ENCODE measurements at places on chromosomes 2 and 18.

DNA sequence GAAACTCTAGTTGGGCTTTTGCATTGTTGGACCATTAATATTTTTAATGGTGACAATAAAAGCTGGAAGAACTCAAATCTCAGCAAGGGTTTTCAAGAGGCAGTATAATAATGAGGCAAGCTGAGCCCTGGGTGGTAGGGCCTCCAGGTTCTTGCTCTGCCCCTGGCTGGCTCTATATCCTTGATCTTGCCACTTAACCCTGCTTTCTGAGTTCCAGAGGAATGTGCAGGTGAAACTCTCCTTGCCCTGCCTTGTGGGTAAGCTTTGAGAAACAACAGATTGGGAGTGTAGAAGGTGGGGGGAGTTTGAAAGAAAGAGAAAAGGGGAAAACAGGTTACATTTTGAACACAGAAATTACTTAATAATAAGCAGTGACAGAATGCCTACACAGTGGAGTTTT, 103.3 kb upstream of the MAP4K3 start:
- DNase-seq, result no peak

- DNase-seq, result no peak
These were observed 67.2 kb upstream of the OTOS start for GRCh38 chr2:240207661-240208060.

GRCh38 chr2:25964891-25965290, 17.4 kb downstream of the KIF3C start:
- no peak for DNase-seq

- DNase-seq, result peak; percentile 4
These were observed 55.6 kb upstream of the ACMSD start for GRCh38 chr2:134782792-134783191.

DNA sequence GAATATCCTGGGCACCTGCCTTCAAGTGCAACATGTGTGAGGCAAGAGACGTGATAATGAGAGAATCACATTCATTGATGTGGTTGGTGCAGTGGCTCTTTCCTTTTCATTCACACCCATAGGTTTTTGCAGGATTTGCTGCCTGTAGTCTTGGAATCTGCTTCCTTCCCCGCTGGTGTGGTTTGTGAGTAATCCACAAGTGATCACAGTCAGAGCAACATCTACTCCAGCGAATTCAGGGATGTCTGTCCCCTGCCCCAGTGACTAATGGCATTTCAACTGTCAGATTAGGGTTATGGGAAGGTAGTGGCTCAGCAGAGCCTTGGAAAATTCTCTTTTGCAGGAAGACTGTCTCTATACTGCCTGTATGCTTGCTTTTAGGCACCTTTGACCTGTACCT, 225.5 kb upstream of the RBMS1 start:
- DNase-seq, result no peak

- DNase-seq, result no peak
These were observed 943.5 kb downstream of the TRIB2 start for GRCh38 chr2:13660231-13660630.

DNA sequence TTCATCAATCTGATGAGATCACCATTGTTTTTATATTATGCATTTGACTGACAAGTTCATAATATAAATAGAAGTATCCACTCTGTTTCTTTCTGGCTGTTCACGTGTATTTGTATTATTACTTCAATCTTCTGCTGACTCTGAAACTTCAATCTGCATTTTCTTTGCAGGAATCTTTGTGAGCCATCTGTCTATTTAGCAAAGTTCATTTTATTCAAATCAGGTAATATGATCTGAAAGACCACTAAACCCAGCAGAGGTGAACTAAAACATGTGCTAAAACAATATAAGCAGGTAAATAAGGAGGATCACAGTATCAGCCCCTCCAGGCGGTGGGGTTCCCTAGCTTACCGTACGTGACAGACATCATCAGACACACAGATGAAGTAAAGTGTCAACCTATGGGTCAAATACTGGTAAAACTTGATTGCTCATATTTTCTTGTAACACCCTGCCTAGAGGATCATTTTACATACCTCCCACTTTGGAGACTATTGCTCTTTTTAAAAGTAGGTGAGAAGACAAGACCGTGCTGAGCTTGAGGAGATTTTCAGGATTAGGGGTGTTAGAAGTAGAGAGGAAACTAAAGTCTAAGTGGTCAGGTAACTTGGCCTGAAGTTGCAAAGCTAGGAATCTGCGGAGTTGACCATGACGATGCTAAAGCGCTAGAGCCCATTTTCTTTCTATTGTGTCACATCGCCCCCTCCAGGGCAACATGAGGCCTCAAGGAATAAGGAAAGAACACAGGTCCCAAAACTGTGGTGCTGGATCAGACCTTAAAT, 9.0 kb downstream of the DTNB start:
- DNase-seq, result no peak

DNA sequence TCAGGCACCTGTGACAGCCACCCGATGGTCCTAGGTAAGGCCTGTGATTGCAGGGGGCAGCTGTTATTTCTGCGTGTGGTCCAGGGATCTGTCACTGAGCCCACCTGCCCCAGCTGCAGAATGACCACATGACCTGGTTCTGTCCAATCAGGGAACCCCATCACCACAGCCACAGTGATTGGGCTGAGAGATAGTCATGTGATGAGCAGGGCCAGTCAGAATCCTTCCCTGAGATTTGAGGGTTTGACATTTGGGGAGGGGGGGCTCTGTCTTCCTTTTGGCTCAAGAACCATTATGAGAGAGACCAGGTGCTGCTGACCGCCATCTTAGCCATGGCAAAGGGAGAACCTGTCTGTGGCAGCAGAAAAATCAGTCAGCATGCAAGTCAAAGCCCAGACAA, 147.2 kb downstream of the SMAD7 start:
- no peak for DNase-seq

DNA sequence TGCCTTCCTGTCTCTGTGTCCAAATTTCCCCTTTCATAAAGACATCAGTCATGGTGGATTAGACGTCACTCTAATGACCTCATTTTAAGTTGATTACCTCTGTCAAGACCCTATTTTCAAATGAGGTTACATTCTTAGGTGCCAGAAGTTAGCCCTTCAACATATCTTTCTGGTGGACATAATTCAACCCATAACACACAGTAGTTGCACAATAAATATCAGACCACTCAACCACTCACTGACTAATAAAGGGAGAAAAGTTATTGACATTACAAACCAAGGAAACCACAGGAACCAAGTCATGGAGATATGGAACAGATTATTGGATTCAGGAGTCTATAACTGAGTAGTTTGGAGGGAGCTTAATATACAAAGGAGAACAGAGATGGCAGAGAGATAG, 377.4 kb upstream of the ACVR2A start:
- DNase-seq, result no peak

DNA sequence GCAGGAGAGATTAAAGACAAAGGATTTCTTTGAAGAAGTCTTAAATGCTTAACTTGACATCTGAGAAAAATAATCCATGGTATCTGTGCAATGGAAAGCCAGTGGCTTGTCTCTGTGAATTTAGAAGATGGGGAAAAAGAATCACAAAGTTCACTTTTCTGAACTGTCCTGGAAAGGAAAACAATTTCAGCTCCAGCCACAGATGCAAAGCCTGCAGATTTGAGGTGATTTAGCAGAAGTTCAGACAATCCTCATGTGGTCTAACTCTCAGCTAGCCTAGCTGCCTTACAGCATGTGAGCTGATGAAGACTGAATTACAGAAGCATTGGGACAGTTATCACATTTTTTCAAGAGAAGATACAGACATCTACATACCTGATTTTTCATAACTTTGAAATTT, 126.7 kb upstream of the ITGB6 start:
- no peak for DNase-seq

DNA sequence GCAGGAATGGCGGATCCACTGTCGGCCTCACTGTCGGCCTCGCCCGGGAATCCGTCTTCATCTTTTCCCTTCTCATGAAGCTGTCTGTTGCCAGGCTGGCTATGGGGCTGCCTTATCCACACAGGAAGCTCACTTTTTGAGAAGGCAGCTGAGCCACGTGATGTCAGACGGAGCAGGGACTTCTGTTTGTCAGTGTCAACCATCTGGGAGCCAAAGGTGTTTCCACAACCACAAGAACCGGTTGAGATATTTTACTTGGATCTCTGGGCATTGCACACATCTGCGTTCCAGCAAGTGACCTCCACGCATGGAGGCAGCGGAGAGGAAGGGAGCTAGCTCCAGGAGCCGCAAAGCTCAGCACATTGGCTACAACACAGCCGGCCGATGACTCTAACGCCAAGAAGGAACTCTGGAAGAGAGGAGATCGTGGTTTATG, 27.4 kb upstream of the TAF1B start:
- no peak for DNase-seq

- DNase-seq, result no peak
These were observed 81.0 kb downstream of the ZNF236 start for GRCh38 chr18:76903386-76903785.

- DNase-seq, result no peak
These were observed 28.4 kb downstream of the FAM168B start for GRCh38 chr2:131064589-131065512.

- DNase-seq, result no peak
These were observed 40.5 kb upstream of the POLE4 start for GRCh38 chr2:74917702-74918619.

GRCh38 chr2:53750041-53750768, 17.4 kb upstream of the CHAC2 start:
- DNase-seq, result peak; percentile 6

- DNase-seq, result no peak
These were observed 40.3 kb downstream of the COPS8 start for GRCh38 chr2:237125967-237126366.

DNA sequence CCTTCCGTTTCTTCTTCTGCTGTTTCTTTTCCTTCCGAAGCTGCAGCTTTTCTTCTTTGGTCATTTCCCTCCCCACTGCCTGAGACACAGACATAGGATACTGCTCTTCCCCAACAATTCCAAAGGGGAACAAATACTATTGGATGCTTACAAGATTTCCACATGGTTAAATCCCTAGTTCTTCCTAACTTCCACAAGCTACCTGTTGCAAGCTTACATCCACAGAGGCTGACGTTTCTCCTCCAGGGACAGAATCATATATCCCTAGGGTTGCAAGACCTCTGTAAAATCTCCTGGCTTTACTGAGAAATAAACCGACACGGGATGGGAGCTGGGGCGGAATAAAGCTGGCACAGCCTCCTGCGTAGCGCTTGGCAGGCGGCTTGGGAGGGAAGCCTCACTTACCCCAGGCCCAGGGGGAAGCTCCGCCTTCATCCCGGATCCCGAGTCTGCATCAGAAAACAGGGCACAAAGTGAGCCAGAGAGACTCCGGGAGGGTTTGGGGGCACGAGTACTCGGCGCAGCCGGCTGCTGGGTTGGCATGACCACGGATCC, 590 bp downstream of the EIF2B4 start:
- peak; percentile 28 for DNase-seq

GRCh38 chr2:166516712-166517303, 22.8 kb upstream of the SCN7A start:
- no peak for DNase-seq

DNA sequence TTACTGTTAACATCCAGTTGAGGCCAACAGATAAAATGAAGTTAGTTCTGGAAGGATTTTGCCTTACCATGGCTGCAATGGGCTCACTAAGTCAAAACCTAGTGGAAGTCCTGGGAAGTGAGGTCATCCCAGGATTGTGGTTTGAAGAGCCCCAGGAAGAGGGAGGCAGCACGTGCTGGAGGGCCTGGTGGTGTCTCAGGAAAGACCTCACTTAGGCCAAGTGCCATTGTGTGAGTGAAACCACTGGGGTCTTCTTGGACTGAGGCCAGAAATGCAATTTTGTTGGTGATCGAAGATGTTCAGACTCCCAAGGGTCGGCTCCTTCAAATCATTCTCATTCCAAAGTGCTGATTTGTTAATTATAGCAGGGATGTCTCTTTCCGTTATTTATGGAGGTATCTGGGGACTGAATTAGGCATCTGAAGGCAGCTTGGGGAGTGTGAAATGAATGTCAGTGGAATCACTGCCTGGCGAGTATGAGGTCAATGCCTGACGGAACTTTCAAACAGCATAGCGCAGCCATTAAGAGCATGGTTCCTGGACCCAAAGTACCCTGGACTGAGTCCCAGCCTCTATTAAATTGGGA, 60.0 kb downstream of the IL1R2 start:
- no peak for DNase-seq

- DNase-seq, result no peak
These were observed 37.7 kb upstream of the FSIP2 start for GRCh38 chr2:185700883-185701282.

- no peak for DNase-seq
These were observed 257.5 kb upstream of the FN1 start for GRCh38 chr2:215693193-215693998.

GRCh38 chr2:238285653-238286082, 2.7 kb downstream of the PER2 start:
- DNase-seq, result no peak

All from NCI-H446 treated with DMSO at 0.1 percent for 48 hours (cell line).